ENCODE measurements at places on chromosomes 1 and 21.

DNA sequence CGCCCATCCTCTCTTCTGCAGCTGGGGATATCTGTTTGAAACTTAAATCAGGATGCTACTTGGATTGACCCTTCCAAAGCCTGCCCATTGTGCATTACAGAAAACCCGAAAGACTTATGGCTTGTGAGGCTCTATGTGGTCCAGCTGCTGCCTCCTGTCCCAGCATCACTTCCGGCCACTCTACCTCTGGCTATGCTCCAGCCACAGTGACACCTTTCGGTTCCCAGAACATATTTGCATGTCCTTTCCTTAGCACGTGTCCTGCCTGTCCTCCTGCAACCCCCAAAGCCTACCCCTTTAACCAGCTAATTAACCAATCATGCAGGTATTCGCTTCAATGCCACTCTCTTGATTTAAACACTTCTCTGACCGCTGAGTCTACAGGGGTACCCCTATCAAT lies 167.6 kb downstream of the PRDM2 start:
- DNase-seq: no peak

DNA sequence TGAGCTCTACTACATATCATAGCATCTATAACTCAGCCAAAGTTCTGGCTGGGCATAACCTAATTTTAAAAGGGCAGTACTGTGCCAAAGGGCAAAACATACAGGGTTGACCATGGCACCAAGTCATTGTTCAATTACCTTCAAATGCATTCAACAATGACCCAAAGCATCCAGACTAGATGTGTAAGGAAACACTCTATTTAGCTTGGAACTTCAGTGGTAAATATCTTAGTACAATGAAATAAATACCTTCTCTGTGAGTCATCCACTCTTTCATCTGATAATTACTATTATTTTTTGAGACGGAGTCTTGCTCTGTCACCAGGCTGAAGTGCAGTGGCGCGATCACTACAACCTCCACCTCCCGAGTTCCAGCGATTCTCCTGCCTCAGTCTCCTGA lies 70.0 kb downstream of the NVL start:
- no peak for DNase-seq

GRCh38 chr1:16092097-16092922 lies 18.9 kb upstream of the FAM131C start:
- no peak for DNase-seq

DNA sequence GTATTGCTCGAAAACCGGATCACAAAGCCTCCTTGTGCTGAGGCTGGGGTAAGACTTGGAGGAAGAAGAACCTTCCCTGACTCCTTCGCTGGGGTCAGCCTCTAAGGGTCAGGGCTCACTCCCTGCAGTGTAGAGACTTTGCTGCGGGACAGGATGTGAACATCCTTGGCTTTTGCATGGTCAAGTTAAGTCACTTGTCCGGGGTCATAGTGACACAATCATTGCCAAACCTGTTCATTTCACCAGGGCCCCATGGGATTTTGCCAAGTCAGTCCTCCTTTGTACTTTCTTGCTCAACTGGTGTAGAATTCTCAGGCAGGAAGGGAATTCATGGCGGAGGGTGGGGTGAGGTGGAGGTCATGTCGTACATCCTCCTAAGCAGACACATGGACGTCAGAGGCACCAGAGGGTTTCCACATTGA lies 24.7 kb upstream of the IL10 start:
- no peak for DNase-seq

DNA sequence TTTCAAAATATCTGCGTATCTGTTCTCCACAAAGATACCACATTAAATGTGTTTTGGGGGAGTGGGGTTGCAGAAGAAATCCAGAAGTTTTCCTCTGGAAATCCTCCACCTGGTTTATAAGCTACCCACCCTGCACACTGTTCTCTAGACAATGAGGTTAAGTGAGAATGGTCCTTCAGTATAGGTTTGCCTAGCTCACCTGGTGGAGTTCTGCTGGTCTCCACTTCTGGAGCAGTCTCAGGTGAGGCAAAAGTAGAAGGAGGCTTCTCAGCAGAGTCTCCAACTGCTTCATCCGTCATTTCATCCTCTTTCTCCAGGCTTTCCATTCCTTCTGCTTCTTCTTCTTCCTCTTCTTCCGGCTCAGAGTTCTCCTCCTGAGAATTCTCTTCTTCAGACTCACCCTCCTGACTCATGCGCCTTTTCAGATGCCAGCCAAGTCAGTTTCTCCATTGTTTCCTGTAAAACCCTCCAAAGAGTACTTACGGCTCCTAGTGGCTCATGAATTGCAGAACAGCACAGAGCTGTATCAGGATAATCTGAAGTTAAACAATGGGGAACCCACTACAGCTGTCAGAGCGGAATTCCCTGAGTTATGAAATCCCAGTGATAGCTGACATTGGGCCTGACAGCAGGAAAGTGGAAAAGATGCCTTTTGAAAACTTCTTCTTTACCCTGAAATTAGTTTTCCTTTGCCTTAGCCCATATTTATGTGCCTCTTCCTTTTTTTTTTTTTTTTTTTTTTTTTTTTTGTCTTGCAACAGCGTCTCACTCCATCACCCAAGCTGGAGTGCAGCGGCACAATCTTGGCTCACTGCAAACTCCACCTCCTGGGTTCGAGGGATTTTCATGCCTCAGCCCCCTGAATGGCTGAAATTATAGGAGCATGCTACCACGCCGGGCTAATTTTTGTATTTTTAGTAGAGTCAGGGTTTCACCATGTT lies 38.5 kb downstream of the MSTO1 start:
- DNase-seq: peak; percentile 92

GRCh38 chr1:40901886-40902852 lies 40.0 kb upstream of the CITED4 start:
- DNase-seq: no peak

DNA sequence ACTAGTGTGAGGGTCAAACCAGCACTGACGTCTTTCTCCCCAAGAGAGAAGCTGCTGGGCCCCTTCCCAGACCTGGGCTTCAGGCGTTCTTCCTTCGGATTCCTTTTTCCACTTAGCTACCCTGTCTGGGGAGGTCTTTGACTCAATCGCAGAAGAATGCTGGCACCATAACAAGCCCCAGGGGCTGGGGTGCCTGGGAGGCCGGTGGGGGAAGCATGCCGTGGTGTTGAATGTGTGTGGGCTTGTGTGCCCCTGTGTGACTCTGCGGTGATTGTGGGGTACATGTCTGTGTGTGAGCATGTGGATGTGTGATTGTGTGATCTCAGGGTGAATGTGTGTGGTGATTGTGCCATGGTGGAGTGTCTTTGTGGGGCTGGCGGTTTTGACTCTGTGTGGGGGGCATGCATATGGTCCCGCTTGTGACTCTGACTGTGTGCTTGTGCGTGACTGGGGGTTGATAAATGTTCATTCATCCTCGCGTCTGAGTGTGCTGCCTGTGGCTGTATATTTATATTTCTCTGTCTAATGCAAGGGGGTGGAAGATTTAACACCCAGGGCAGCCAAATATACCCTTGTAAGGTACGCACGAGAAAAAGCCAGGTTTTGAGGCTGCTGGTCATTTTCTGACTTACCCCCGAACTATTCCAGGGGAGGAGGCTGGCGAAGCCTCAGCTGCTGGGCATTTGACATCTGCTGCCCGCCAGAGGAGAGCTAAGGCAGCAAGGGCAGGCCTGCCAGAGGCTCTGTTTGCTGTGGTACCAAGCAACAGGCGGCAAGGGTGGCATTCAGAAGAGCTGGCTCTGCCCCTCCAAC lies 1.1 kb upstream of the SYNC start:
- DNase-seq: peak; percentile 87

DNA sequence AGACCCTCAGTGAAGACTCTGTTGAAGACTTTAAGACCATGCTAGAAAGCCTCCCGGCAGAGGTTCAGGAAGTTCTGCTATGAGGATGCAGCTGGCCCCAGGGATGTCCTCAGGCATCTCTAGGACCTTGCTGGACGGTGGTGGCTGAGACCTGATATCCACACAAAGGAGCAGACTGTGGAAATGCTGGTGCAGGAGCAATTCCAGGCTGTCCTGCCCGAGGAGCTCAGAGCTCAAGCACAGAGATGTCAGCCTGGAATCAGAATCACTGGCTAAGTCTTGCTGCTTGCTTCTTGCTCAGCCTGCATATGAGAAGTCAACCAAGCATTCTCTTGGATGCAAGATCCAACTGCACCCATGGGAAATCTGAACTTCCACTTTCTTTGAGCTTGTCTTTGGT lies 22.0 kb upstream of the CDC42 start:
- no peak for DNase-seq

- no peak for DNase-seq
These were observed 23.2 kb downstream of the SKI start for GRCh38 chr1:2251363-2251762.

Measured in RCC 7860 (cell line).